ENCODE measurements at places on chromosomes 5 and 9.

DNA sequence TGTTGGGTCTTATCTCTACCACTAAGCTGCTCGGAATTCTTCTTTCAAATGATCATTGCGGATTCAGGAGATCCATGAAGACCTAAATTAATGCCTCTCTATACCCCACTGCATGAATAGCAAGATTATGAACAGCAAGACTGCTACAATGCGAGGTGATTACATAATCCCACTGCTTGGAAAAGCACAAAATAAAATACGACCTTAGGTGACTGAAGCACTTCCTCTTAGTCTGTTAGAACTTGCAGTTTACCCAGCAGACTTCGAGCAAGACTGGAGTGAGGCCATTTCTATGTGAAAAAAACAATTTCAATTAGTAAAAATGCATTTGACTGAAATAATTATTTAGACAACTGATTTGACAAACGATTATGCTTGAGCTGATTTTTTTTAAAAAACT is 59.8 kb downstream of the SH3RF2 start:
- DNase-seq: no peak

DNA sequence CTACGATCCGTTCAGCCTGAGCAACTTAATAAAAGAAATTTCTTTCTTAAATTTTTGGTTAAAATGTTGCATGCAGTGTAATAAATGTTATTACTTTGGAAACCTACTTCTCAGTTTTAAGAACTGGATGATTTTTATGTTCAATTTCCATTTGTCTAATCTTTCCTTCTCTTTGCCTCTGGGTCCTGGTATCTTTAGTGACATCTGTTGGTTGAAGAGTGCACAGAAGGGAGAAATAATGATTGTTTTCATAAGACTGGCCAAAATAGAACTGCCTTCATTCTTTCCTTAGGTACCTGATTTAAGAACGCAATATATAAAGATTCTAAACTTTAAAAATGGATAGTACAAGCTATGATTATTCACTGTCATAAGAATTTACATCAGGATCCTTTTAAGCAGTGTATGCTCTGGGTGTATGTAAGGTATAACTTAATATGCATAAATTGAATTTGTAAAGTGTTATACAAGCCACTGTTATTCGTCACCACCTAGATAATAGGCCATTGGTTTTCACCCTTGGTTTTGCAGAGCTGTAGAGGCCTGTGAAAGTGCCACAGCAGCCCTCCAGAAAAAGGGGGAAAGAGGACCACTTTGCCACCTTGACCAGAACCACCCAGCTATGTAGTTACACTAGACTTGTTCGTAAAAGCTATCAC is 82.8 kb upstream of the TLX3 start:
- no peak for DNase-seq

- no peak for DNase-seq
Observed at GRCh38 chr9:79639354-79639753, 67.6 kb downstream of the TLE4 start.

DNA sequence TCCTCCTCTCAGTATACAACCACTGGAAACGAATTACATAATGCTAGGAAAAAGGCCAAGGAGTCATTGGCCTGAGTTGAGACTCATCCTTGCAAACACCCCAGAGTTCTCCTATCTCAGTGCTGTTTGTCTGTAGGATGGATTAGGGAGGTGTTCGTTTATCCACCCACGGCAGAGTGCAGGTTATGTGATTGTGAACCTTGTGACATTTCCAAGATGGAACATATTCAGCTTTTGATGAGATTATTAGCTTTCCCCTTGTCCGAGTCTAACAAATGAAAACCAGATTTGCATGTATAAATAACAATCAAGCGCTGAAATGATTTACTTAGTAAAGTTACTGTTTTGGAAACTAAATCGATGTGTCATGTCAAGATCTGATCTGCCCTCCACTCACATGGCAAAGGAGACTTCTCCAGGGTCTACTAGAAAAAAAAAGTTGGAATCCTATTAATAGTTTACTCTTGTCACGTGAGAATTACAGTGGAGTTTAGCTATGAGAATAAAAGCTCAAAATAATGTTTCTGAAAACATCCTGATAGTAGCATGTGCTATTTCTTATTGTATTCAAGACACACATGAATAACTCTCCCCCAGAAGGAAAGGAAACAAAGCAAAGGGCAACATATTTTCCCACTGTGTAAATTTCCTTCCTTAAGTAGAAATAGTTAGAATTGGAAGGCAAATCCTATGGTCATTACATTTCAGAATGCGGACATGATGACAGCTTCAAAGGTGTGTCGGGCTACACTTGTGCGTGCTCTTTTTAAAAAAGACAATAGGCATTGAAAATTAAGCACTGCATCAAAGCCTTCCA is 600.4 kb downstream of the EBF1 start:
- no peak for DNase-seq

GRCh38 chr5:177968661-177969211 is 27.3 kb downstream of the PROP1 start:
- DNase-seq: no peak

DNA sequence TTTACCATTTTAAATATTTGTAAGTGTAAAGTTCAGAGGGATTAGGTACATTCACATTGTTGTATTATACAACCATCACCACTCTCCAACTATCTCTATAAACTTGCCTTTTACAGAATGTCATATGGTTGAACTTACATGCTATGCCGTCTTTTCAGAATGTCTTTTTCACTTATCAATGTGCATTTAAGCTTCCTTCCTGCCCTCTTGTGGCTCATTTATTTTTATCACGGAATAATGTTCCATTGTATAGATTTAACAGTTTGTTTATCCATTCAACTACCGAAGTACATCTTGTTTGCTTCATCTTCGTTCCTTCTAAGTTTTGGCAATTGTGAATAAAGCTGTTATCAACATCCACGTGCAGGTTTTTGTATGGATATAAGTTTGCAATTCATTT is 133.3 kb upstream of the C6 start:
- DNase-seq: no peak

- no peak for DNase-seq
Observed at GRCh38 chr9:126421567-126422428, 95.2 kb downstream of the MVB12B start.

DNA sequence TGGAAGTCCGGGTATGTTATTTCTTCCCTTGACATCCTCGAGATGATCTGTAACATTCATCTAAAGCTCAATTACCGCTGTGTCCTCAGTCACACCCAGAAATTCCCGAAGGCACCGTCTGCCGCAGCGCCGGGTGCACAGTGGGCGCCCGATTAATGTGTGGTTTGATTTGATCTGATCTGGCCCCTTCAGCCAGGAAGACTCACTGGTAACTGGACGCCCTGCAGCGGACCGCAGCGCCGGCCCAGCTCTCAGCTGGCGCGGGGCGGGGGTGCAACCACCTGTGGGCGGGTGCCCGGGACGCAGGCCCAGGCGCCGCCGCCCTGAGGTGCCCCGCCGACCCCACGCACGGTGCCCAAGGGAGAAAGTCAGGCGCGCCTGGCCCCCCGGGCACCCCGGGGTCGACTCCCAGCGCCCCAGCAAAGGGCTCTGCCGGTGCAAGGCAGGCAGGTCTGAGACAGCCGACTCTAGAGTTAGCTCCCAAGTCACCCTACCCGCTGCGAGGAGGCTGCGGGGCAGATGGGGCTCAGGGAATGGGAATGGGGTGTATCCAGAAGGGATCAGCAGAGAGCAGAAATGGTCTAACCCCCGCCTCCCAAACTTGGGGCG is 1.7 kb downstream of the EPB41L4B start:
- no peak for DNase-seq

- DNase-seq: no peak
Observed at GRCh38 chr9:126157826-126158587, 168.6 kb upstream of the MVB12B start.

DNA sequence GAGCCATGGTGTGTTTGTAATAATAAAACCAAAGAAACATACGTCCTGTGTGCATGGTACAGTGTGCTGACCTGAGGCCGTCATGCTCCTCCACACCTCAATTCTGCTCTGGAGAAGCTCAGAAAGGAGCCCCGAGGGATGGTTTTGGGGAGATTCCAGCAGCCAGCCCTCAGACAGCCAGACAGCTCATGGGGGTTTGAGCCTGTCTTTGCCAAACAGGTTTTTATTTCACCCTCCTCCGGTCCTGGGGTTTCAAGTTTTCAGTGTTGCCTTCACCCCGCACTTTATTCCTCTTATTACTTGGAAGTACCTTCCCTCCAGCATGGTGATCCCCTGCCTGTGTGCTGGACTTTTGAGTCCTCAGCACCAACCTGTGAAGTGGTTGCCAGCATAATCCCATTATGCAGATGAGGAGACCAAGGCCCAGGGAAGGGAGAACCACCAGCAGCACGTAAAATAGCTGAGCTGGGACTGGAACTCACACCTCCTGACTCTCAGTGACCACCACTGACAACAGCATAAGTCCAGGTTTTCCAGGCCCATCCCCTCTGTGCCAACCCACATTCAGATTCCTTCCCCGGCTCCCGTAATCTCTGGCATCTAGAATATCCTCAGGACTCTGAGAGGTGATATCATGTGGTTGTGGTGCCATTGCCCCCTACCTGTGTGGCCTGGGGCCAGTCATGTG is 35.1 kb downstream of the TGFBI start:
- no peak for DNase-seq
